Activated CD8-positive, alpha-beta memory T cell treated with anti-CD3 and anti-CD28 coated beads for 1 hour (primary cell): ENCODE measurements at places on chromosomes 4 and X.

DNA sequence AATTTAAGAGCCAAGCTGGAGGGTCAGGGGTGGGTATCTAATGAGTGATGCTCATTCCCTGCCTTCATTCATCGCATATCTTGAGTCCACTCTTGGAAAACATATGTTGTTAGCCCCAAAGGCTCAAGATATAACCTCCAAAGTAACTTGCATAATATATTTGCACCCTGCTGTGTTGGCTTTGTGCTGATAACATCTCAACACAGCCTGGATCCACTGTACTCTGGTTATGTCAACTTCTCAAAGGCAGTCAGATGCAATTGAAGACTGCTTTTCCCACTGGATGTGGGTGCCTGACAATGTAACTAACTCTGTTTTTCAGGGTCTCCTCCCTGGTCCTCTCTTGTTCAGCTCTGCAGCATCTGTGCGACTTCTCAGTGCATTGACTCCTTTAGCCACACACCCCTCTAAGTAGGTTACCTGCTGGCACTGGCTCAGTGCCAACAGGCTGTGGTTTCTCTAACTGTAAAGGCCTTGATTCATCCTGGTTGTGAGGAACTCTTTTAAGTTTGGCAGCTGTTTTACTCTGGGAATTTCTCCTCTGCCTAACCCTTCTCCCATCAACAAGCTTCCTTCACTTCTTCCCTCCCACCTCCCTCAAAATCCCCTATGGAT, 28.1 kb downstream of the SLC16A2 start:
- DNase-seq = no peak

- no peak for DNase-seq
Observed at GRCh38 chr4:42302348-42302747, 94.9 kb upstream of the SHISA3 start.

DNA sequence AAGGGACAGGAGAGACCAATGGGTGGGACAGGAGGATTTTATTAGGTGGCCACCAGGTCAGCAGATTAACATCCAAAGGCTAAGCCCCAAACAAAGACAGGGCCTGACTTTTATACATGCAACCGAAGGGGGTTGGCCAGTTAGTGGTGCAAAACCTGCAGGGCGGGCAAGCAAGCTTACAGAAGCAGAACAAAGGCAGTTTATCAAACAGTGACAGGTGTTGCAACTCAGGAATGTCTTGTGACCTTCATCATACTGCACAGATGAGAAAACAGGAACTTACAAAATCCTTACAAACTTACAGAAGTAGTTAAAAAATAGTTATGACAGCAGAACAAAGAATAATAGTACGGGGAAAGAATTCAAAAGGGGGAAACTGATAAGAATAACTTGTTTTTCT, 708.1 kb downstream of the GLUD2 start:
- no peak for DNase-seq

- DNase-seq = no peak
Observed at GRCh38 chr4:156830351-156830750, 141.2 kb downstream of the PDGFC start.

DNA sequence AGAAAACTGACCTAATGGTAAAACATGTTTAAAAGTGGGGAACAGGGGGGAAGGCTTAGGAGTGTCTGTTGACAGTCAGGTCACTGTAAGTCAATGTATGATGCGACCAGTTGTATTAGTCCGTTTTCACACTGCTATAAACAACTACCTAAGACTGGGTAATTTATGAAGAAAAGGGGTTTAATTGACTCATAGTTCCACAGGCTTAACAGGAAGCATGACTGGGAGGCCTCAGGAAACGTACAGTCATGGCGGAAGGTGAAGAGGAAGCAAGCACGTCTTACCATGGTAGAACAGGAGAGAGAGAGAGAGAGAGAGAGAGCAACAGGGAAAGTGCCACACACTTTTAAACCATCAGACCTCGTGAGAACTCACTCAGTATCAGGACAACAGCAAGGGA, 13.0 kb upstream of the PLAC1 start:
- DNase-seq = no peak

DNA sequence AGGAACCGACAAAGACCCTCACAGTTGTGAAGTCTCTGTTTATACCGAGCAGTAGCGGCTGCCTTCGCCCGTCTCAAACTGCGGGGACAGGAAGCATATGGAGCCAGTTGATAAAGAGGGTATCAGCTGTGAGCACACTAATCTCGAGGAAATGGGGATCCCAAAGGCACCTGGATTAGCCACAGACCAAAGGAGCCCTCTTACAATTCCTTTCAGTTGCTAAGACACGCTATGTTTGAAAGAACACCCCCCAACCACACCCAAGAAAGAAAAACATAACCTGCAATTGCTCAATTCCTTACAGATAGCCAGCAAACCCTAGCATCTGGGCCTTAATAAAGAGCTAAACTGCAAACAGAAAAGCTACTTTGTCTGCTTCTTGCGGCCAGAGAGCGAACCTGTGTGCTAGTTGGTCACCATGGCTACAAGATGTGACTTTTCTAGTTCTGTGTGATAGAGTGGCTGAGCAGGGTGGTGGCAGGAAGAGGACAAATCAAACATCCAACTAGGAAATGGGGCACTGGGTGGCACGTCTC, 23.3 kb upstream of the CHRNA9 start:
- DNase-seq = no peak

GRCh38 chrX:148713981-148714380, 213.6 kb downstream of the AFF2 start:
- no peak for DNase-seq

GRCh38 chrX:153921511-153922446, 4.3 kb downstream of the ARHGAP4 start:
- DNase-seq = no peak

- DNase-seq = no peak
Observed at GRCh38 chr4:18568600-18568999, 547.0 kb upstream of the LCORL start.

- no peak for DNase-seq
Observed at GRCh38 chr4:6464842-6465588, 7.4 kb downstream of the PPP2R2C start.

GRCh38 chrX:118964252-118964651, 10.2 kb upstream of the LONRF3 start:
- DNase-seq = no peak

DNA sequence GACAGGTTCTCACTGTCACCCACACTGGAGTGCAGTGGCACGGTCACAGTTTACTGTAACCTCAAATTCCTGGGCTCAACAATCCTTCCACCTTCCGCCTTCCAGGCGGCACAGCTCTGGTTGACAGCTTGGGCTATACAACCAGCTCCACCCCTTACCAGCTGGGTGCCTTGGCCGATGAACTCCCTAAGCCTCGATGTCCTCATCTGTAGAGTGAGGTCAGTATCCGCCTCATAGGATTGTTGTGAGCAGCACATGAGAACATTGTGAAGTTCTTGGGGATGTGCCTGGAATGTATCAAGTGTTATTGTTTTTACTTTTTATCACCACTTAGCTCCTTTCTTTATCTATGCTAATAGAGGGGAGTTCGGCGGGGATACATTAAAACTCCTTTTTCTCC, 23.3 kb downstream of the UCHL1 start:
- no peak for DNase-seq

DNA sequence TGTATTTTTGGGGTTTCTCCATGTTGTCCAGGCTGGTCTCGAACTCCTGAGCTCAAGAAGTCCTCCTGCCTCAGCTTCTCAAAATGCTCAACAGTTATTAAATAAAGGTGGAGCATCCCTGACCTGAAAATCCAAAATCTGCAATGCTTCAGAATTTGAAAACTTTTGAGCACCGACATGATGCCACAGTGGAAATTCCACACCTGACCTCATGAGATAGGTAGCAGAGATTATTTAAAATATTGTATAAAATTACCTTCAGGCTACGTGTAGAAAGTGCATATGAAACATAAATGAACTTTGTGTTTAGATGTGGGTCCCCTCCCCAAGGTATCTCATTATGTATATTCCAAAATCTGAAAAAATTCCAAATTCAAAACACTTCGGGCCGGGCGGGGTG, 42.7 kb upstream of the PDGFRA start:
- no peak for DNase-seq

GRCh38 chr4:23860919-23861318, 28.9 kb downstream of the PPARGC1A start:
- DNase-seq = no peak

- DNase-seq = no peak
Observed at GRCh38 chr4:1789552-1789951, 3.5 kb upstream of the FGFR3 start.

GRCh38 chr4:148608968-148609367, 166.8 kb upstream of the NR3C2 start:
- no peak for DNase-seq

GRCh38 chr4:84837751-84838150, 128.7 kb downstream of the WDFY3 start:
- DNase-seq = no peak

GRCh38 chr4:101345596-101346350, 1.6 kb downstream of the PPP3CA start:
- DNase-seq = peak; percentile 44

DNA sequence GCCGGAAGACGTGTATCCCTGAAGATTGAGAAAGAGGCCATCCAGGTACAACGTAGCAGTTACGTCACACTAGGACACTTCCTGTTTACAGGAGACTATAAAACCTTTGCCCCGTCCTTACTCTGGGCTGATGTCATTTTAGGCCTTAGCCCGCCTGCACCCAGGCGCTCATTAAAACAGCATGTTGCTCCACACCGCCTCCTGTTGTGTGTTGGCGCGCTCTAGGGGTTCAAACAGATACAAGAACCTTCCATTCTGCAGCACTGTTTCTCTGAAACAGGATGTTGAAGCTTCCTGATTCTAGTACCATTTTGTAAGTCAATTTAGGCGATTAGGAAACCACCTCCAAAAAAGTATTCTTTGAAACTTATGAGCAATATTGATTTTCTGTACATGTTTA, 722.1 kb downstream of the PCDH7 start:
- DNase-seq = no peak

DNA sequence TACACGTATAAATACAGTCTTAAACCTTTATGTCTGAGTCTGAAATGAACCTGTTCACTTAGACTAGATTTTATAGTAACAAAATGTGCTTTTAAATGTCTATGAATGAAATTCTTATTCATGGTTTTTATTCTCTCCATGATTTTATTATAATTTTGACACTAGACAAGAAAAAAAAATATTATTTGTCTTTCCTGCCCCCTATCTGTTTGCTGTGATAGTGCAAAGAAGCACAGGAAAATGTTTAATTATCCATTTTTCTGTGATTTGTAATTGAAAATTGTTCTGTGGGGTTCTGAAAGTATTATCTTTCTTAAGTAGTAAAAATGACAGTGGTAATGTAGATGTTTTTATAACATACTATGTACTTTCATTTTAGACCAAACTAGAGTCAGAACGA, 52.0 kb downstream of the INTS6L start:
- no peak for DNase-seq

DNA sequence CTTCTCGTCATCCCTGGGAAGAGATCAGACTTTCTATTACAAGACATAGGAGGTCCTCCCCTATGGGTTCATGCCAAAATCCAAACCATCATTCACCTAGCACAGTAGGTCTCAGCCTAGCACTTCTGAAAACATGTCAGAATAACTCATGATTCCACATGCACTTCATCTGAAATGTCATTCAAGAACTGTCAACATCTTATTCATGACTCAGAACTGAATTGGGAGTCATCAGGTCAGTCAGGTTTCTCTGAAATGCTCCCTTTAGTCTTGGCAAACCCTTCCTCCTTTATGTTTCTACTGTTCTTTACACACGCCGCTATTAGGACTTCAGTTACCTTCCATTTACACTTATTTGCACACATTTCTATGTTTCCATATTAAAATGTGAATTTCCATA, 67.2 kb downstream of the ANTXR2 start:
- no peak for DNase-seq

DNA sequence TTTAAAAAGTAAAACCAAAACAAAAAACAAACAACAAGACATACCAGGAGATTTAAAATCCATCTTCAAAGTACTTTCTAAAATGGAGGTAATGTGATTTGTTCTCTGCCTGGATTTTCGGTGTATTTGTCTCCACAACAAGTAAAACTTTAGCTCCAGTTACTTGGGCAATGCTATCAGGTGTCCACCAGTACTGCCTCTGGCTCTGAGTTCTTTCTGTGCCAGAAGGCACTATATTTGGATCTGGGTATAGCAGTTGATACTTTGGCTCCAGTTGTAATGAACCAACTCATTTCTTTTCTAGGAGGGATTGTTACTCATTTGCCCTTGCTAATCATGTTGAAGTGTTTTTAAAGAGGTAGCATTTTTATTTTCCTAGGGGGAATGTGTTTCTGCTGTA, 9.5 kb upstream of the PDLIM5 start:
- DNase-seq = no peak

- no peak for DNase-seq
Observed at GRCh38 chrX:128619490-128619889, 567.3 kb upstream of the ACTRT1 start.

DNA sequence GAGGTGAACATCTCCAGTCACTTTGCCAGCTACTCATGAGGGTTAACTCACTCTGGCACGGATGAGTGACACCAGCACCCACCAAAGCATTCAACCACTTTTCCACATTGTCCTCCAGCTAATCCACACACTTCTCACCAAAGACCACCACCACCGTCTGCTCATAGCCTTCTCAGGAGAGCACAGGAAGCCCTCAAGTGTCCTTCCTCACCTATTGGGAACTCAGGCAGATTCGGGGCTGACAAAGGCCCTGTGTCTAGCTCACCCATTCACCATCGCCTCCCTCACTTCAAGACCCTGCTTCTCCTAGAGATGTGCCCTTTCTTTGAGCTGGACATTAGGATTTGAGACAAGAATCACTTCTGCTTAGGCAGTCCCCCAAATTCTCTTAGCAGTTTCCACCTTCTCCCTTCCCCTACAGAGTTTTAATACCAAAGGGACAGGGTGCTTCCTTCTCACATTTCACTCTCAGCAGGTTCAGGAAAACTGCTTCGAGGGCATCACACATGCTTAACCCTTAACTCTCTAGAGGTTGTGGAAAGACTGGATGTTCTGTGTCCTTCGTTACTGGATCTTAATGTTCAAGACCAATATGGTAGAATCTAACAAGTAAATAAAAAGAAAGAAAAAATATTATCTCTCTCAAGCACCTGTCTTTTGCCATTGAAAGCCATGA, 11.0 kb downstream of the RXFP1 start:
- no peak for DNase-seq

DNA sequence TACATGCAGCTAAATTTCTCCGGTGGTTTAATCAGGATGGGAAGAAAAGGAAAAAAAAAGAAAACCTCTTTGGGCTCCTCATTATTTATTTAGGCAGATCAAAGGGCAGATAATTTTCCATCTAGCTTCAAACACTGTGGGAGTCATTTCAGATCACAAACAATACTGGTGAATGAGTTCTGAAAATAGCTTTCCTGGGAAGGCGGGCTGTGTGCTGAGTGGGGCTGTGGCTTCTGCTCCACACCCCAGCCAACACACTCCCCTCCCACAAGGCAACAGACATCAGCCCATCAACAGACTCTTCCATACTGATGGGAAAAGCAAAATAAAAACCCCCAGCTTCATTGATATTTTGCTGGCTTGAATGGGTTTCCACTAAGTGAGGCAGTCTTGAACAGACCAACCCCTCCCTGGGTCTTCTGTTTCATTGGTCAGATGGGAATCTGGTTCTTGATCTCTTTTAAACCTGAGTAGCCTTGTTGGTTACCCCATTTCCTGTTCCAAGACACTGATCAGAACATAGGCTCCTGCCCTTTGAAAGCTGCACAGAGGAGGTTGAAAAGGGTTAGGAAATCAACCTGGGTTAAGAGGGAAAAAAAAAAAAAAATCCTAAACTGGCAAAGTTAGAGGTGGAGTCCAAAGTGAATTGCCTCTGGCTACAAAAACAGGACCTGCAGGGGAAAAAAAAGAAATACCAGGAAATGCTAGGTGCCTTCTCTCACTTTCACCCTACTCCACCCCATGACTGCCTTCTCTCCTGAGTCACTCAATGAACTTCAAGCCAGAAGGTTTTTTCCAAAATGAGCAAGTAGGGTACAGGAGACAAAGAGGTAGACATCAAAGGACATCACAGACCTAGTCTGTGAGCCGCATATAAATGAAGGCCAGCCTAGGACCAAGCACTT, 20.0 kb downstream of the AMOT start:
- DNase-seq = no peak
